ENCODE measurements at places on chromosomes 3 and 15.

DNA sequence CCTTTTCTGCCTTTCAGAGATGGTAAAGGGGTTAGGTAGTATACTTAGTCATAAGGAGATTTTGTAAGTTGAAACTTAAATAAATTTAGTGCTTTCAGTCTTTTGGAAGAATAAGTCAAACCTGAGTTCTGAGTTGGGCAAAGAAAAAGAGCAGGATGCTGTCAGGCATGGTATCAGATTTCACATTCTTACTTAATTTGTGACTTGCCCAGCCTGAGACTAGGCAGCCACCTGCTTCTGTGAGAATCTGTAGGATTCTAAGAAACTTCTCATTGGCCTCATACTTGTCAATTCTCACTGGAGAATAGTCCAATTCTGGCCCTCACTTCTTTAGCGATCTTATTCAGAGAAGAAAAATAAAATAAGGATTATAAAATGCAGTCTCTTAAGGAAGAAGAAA is 577.5 kb downstream of the DIPK2A start:
- no peak for DNase-seq

DNA sequence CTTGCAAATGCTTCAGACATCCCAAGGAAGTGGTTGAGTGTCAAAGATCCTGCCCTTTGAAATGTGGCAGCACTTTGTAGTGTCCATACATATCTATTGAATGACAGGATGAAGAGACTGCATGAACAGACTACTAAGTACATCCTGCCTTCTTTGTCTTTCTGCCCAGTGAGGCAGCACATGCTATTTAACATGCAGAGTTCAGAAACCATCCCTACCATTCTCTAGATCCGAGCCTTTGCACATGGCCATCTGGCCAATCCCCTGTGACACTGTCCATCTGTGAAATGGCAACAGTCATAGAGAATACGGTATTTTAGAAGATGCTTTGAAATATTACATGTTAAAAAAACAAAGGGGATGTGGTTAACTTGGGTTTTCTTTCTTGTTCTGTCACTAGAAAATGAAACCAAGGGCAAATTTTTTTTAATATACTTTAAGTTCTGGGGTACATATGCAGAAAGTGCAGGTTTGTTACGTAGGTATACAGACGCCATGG is 519.6 kb downstream of the NTRK3 start:
- peak; percentile 45 for DNase-seq

DNA sequence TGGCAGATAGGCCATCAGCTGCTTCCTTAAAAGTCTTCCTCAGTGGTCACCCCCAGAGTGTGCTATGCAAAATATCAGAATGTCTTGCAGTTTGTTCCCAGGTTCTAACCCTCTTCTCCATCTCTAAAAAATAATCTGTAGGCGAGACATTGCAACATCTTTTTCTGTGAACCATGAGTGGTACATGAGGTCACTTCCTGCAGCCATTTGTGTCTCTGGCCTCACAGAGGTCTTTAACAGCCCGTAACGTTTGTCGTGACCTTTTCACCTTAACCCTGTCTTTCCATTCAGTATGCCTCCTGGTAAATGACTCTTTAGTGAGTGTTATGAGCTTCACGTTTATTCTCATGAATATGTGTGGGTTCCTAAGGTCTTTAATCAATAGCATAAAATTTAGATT is 145.4 kb downstream of the KLHL25 start:
- DNase-seq = peak; percentile 49

DNA sequence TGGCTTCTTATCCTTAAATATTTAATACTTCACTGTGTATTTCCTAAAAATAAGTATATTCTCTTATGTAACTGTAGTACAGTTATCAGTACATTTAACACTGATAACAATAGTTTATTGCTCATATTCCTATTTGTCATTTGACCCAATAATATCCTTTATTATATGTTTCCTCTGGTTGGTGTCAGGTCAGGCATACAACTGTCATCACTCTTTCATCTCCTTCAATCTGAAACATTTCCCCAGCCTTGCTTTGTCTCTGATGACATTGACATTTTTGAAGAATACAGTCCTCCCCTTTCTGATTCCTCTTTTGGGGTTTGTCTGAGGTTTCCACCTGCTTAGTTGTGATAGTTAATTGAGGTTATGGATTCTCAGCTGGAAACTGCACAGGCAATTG is 27.8 kb downstream of the PLEKHO2 start:
- DNase-seq = no peak

- no peak for DNase-seq
Measured at GRCh38 chr15:20671675-20672074, 130.1 kb upstream of the GOLGA6L6 start.

GRCh38 chr3:172042136-172042662 is 2.8 kb downstream of the FNDC3B start:
- no peak for DNase-seq

GRCh38 chr3:140441006-140441405 is 236.9 kb upstream of the TRIM42 start:
- peak; percentile 53 for DNase-seq

DNA sequence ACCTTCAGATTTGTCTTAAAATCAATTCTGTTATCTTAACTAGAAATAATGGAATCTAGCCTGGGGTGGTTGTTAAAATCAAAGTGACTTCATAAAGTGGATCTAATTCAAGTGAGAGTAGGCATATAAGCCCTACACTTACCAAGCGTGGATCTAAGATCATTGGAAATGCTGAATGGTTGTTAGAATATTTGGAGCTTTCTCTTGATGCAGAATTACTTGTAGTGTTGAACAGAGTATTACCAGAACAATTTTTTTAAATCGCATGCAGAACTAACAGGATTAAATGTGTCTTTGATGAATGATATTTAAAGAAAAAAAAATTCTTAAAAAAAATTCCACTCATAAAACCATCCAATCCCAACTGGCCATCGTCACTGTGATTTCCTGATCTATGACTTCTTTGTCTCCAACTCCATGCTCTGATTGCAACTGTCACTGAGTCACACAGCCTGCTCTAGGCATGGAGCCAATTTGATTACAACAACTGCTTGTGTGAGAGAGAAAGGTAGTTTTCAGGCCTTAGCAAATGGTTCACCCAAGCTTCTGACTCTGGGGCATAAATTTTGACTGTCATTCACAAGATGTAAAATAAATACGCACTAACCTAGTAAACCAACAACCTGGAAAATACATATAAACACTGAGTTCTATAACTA is 25.9 kb upstream of the SPRED1 start:
- peak; percentile 69 for DNase-seq

GRCh38 chr15:85485956-85486567 is 105.7 kb downstream of the AKAP13 start:
- peak; percentile 76 for DNase-seq

- peak; percentile 51 for DNase-seq
Measured at GRCh38 chr15:88255484-88256278, 858 bp downstream of the NTRK3 start.

DNA sequence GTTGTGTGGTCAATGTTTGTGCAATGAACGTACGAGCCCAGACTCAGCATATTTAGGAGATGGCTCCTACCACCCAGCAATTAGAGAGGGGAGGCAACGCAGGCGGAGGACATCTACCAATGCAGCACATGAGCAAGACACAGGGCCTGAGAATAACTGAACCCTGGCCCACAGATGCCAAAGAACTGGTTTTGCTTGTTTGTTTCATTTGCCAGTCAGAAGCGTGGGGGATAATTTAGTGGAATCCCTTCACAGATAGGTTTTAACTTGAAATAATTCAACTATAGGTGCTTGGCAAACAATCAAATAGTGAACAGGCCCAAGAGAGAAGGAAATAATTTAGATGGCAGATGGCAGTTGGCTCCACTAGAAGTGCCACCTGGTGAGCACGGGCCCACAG is 54.8 kb downstream of the LIPC start:
- DNase-seq = no peak

DNA sequence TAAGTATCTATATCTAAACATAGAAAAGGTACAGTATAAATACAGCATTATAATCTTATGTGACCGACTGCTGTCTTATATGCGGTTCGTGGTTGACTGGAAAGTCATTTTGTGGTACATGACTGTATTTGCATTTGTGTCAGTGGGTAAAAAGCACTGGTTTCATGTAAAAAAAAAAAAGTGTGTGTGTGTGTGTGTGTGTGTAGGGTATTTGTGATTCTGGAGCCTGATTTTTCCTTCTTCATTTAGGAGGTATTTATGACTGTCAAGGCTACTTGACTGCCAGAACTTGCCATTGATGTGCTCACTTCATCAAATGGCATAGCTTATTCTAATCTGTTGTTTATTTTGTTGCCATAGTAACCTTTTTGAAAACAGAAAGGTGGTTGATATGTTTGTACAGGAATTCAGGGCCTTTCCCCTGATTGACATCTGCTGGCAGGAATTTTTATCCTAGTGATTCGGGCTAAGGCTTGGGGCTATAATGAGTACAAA is 63.2 kb downstream of the AKAP13 start:
- DNase-seq = peak; percentile 23

DNA sequence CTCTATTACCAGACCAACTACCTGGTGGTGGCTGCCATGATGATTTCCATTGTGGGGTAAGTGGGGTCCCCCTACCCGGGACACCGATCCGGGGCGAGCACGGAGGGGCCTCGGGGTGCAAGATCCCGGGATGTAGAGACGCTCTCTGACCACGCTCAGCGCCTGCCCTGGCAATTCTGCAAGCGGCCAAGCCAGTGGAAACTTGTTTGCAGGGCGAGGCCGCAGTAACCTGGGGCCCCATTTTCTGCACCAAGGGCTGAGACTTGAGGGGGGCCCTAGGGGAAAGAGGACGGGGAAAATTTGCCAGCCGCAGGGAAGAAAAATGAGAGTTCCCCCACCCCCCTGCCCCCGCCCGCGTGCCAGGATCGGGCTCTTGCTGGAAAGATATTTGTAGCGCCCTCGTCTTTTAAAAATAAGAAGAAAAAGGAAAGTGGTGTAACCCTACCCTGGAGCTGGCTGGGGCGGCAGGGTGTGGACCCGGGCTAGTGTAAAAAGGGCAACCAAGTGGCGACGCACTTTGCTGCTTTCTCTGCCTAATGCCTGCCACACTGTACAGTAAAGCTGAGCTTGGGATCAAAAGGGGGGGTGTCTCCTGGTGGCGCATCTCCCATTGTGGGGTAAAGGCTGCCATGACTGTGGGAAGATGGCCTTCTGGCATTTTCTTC is 563 bp downstream of the ARL6IP5 start:
- DNase-seq = peak; percentile 37

DNA sequence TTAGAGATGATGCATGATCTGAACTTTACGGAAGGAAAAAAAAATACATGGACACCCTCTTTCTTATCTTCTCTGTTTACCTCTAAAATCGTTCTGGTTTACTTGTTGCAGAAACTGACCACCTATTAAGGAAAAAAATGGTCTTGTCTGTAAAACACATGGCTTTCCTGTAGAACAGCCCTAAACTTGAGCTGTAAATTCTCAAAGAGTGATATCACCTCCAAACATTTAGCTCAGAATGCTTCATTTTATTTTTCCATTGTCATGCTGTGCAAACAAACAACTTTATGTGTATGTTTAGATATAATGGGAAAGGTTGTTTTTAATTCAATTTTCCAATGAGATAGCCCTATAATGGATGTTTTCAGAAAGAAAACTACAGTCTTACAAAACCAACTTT is 237.4 kb upstream of the NR2F2 start:
- no peak for DNase-seq

- DNase-seq = peak; percentile 45
Measured at GRCh38 chr15:85955501-85956391, 123.9 kb upstream of the AGBL1 start.

DNA sequence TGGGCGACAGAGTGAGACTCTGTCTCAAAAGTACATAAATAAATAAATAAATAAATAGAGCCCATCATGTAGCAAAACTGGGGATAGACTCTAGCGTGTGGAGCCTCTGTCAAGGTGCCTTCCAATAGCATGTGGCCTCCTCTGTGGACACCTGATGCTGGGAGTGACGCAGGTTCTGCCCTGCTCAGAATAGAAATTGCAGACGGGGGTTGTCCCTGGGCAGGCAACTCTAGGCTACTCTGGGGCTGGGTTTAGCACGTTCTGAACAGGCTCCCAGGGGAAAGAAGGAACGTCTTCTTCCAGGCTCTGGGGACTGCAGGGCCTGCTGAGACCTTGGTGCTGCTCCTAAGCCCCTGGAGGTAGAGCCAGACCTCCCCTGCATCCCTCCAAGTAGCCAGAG is 65.3 kb downstream of the EPHB3 start:
- DNase-seq = no peak

- no peak for DNase-seq
Measured at GRCh38 chr15:98751767-98752166, 103.4 kb downstream of the IGF1R start.

DNA sequence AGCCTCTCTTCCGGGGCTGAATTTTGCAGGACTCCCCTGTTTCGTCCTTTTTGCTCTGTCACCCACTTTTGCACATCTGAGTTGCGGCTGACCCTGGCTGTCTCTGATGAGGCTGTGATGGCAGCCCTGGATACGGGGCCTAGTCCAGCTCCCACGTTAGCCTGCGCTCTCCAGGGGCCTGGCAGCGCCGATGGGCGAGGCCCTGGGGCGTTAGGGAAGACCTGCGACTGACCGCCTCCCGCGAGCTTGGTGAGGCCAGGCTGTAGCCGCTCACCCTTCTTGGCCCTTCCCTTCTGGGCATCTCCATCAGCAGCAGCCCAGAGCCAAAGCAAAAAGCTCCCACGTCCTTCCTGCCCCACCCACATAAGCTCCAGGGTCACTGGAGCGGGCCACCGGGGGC is 85.2 kb downstream of the FBLN2 start:
- DNase-seq = no peak

DNA sequence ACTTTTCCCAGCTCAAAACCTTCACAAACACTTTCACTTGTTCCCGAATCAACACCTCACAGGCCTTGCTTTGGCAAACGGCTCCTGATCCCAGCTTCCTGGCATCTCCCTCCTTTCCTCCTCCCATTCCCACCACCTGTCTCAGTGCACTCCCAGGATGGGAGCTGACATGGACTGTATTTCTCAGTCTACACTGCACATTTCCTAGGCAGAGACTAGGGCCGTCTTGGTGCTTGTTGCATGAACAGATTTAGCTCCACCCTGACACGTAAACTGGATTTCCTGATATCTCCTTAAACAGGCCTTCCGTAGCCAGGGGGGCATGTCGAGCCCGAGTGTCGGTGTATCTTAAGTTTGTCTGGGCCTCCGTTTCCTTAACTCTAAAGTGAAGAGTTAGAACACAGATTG is 790 bp upstream of the WHAMM start:
- DNase-seq = no peak

- no peak for DNase-seq
Measured at GRCh38 chr3:126201168-126201567, 20.8 kb upstream of the ALDH1L1 start.

DNA sequence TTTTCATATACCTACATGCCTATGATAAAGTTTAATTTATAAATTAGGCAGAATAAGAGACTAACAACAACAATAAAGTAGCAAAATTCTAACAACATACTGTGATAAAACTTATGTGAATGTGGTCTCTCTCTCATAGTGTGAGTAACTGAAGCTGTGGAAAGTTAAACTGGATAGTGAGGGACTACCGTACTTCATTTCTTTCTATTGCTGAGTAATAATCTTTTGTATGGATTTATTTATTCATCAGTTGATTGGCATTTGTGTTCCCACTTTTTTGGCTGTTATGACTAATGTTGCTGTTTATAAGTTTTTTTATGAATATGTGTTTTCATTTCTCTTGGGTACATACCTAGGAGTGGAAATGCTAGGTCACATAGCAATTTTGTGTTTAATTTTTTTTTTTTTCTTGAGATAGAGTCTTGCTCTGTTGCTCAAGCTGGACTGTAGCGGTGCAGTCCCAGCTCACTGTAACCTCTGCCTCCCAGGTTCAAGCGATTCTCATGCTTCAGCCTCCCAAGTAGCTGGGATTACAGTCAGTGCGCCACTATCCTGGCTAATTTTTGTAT is 41.0 kb downstream of the RNF111 start:
- DNase-seq = no peak
